ENCODE measurements at places on chromosomes 7 and 10.
A peak's percentile ranks its signal among the peaks of the same experiment; 100 is the strongest.

DNA sequence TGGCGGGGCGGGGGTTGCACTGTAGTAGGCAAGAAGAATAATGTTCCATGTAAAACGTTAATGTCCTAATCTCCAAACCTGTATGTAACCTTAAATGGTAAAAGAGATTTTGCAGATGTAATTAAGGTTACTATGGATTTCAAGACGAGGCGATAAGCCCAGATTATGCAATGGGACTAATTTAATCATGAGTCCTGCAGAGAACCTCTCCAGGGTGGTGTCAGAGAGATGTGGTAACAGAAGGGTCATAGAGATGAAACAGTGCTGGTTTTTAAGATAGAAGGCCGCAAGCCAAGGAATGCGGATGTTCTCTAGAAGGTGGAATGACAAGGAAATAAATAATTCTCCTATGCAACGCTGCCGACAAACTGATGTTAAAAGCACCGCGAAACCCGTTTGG is 57.1 kb downstream of the UBE3C start:
- no peak for DNase-seq

- DNase-seq: no peak
These were observed 13.4 kb upstream of the CARD11 start for GRCh38 chr7:3057066-3057420.

GRCh38 chr7:1922870-1923236 is 252.8 kb downstream of the ELFN1 start:
- no peak for DNase-seq

GRCh38 chr7:148433521-148434180 is 156.9 kb upstream of the C7orf33 start:
- DNase-seq: no peak

DNA sequence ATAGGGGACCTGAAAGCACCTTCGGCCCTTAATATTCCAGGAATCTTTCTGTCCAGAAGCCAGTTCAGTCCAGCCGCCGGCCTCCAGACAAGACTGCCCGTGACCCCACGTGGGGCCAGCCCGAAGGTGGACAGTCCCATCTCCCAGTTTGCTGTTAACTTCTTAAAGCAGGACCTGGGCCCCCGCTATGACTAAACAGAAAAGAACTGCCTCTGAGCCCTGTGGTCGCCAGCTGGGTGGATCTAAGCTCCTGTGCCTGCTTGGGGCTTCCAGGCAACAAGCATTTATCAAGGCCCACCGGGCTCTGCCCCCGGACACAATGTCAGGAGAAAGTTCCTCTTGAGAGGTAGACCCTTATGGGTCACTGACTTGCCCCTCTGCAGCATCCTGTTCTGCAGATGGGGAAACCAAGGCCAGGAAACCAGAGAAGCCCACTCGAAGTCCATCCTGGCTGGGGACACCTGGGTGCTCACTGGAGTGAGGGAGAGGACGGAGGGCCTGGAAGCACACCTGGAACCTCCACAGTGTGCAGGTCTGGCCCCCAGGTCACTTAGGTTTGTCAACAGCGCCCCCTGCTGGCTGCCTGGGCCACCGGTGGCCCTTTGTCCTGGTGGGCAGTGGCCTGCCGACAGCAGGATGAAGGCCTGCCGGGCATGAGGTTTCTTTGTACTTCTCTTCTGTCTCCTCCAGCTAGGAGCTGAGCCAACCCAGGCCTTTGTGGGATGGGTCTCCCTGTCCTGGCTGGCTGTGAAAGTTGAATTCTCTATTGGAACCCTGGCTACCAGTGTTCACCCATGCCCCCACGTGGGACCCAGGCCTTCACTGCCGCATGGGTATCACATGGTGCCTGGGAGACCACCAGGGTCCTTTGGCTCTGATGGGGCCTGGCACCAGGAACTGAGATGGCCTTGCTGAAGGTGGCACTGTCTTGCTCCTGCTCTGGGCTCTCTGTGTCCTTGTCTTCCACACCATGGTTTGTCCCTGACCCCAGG is 128.0 kb downstream of the ZMIZ1 start:
- peak; percentile 69 for DNase-seq

DNA sequence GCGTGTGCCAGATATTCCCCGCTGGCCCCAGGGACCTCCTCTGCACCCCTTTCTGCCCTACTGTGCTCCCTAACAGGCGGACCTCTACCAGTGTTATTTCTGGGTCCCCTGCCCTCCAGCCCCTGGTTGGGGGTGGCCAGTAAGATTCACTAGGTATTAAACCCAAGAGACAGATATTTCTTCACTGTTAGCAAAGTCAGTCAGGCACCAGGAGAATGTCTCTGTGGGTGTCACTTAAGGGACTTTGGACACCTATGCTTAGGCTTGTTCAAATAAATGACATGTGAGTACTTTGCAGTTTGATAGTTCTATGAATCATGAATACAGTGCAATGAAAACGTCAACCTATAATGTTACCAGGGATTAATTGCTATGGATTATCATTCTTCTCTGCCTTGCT is 234.3 kb upstream of the IGFBP3 start:
- no peak for DNase-seq

DNA sequence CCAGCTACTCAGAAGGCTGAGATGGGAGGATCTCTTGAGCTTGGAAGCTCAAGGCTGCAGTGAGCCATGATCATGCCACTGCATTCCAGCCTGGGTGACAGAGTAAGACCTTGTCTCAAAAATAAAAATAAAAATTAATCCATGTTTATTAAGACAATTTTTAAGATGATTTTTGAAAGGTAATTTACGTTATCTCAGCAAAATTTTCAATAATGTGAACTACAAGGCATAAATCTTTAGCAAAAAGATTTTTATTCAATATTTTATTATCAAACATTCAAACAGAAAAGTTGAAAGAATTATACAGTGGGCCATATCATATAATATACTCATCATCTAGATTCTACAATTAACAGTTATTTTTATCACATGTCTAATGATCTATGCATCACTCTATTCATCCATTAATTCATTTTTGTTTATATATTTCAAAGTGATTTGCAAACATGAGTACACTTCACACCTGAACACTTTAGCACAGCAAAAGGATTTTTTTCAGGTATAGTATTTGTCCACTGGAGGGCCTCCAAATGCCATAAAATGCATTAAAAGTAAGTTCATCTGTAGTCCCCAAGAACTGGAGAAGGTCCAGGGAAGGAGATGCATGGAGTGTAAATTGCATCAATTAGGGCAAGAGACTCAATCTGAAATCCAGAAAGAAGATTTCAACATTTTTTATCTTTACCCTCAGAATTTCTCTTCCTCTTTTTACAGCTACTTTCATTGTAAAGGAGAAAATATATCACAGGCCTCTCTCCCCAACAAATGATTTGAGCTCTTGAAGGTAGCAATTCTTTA is 38.6 kb upstream of the RSBN1L start:
- DNase-seq: peak; percentile 77

DNA sequence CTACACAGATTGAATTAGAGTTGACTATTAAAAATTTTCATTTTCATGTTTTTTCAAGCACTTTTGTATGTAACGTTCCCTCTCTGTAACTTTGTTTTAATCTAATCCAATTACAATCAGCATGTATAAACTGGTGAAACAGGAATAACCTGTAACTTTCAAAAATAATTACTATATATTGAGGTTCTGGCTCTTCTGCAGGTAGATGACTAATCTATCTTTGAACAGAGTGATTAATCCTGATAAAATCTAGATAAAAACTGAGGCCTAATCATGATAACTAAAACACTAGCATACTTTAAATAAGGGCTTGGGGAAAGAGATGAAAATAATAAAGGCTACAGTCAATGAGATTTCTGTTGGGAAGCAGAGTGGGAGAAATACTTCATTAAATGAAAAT is 101.6 kb upstream of the KCND2 start:
- no peak for DNase-seq

GRCh38 chr10:80684259-80684658 is 146.6 kb downstream of the SH2D4B start:
- peak; percentile 55 for DNase-seq

DNA sequence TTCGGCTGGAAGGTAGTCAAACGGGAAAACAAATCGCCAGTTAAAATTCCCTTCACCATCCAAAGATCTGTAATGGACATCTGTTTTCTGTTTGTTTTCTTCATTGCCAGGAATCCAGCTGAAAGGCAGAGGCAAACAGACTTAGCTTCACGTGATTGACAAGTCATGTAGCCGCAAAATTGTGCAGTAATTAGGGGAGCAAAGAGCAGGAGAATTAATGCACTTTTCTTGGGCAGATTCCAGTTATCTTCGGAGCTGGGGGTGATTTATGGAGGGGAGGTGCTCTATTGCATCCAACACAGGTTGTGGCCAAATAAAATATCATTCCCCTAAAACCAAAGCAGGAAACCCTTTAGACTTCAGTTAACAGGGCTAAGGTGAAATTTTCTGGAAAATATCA is 162.2 kb downstream of the MYOF start:
- DNase-seq: no peak

- DNase-seq: no peak
These were observed 37.7 kb downstream of the ATXN7L1 start for GRCh38 chr7:105838627-105839231.

GRCh38 chr7:156842740-156843140 is 50.2 kb downstream of the LMBR1 start:
- DNase-seq: no peak

GRCh38 chr10:90846746-90847145 is 11.1 kb downstream of the HTR7 start:
- no peak for DNase-seq

GRCh38 chr7:90409667-90410066 is 6.4 kb downstream of the CLDN12 start:
- no peak for DNase-seq

DNA sequence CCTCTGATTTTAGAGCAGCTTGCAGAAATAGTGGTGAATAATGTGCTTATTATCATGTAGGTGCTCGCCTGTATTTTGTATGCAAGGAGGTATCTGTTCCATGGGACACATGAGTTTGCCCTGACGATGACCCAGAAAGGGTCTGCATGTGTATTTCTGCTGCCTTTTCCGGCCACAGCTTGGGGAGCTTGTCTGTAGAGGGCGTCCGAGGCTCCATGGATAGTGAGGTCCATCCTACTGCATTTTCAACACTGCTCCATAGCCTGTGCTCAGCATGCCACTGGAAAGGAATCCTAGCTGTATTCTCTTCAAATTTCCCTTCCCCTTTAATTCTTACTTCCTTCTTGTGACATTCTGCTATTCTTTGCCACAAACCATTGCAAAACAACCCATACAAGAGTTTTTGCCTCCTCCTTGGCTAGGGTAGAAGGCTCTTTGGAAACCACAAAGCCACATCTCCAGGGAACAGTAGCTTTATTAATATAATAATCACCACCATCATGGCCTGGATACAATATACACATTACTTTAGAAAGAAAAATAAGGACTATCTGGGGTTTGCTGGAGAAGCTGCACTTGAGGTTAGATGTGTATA is 127.7 kb downstream of the DYNC1I1 start:
- no peak for DNase-seq

DNA sequence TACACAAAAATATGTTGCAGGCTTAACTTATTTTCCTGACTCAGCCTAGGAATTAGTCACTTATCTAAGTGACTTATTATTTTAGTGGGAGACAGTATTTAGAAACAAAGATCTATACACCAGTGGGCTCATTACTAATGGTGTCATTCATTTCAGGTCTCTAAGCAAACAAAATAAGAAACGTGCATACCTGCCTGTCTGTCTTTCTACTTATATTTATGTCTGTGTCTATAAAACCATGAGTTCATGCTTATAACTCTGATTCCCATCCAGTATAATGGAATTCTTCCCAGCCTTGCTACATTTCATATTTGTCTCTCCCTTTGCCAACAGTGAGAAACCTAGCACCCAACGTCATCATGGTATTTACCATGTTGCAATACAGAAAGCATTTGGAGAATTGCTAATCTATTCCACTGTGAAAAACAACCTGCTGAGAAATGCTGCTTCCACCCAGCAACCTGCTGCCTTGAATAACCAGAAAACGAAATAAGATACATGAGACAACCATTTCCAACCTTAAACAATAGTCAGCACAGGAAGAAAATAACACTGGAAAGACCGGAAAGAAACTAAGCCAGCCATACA is 501.0 kb downstream of the GLRX3 start:
- DNase-seq: no peak

- no peak for DNase-seq
These were observed 5.5 kb downstream of the FXYD4 start for GRCh38 chr10:43376828-43377423.

DNA sequence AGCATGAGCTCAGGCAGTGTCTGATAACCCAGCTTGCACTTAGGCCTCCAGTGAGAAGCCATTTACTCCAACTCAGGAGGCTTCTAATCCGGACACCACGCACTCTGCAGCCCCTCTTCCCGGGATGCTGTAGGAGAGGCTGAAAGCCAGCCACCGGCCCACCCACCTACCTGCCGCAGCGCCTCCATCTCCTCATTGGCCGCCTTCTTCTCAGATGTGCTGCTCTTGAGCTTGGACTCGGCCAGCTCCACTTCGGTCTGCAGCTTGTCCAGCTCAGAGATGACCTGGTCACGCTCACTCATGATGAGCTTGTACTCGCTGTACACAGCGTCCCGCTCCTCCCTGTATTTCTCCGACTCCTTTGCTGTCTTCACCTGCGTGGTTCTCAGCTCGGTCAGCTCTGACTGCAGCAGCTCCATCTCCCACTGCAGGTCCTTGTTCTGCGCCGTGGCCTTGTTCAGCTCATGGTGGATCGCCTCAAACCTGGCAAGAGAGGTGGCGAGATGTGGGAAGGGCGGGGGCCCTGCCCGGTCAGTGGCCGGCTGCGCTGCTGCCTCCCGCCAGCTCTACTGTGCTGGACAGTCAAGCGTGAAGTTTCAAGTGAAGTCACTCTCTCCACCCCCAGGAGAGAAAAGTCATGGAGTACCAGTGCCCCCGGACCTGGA is 84.7 kb downstream of the DLG5 start:
- DNase-seq: no peak

- no peak for DNase-seq
These were observed 35.3 kb upstream of the EGR2 start for GRCh38 chr10:62851442-62851841.
